ENCODE measurements at places on chromosomes 2 and 18.

DNA sequence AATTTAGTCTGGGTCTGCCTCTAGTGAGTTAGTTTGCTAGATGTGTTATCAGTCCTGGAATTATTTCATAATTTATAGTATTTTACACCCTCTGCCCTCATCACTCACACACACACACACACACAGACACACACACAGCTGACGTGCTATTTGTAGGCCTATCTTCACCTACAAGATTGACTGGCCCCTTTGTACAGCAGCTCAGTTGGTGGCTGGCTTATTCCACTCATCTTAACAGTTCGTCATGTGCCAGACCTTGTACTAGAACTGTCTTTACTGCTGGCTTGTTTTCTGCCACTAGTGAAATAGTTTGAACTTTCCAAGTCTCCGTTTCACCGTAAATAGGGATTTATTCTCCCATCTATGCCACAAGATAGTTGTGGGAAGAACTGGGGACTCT lies 21.3 kb downstream of the CENPO start:
- DNase-seq = no peak

DNA sequence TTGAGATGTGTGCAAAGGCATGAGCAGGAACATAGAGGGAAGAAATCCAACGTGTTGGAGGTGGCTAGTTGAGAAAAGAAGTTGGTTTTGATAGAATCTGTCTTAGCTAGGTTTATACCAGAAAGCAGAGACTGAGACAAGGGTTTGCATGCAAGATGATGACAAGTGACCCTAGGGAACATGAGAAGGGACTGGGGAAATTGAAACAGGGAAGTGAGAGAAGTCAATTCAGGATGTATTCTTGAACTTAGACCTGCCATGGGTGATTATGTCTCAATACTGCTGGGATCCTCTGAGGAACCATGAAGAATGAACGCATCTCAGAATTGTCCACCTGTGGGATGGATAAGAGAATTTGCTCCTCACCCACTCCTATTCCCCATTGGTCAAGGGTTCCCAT lies 20.5 kb downstream of the IL36A start:
- no peak for DNase-seq

- no peak for DNase-seq
Measured at GRCh38 chr2:39659765-39660611, 5.7 kb upstream of the TMEM178A start.

DNA sequence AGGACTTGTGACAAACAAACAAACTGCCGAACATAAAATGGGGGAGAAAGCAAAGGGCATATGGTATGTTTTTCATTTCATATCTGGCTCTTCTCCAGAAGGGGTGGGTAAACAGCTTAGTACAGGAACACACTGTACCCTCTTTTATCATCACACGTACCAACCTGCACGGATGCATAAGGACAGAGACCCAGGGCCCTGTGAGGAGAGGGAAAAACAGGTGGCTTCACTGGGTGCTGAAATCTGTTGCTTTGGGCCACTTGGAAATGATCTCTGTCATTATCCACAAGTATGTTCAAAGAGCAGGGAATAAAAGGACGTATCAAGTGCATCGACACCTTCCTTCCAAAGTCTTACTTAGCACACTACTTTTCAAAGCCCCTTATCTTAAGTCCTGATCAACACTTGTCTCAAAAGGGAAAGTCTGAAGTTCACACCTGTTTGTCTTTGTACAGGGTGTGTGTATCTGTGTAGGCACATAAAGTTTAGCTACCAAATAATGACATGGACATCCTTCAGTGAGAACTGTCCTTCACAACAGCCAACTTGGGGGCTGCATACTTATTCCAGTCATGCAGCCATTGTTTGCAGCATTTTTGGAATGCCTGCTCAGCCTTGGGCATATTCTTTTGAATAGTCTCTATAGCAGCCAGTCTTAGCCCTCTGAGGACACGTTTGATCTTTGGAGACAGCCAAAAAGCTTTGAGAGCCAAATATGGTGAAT lies 60.6 kb downstream of the IRS1 start:
- DNase-seq = no peak

DNA sequence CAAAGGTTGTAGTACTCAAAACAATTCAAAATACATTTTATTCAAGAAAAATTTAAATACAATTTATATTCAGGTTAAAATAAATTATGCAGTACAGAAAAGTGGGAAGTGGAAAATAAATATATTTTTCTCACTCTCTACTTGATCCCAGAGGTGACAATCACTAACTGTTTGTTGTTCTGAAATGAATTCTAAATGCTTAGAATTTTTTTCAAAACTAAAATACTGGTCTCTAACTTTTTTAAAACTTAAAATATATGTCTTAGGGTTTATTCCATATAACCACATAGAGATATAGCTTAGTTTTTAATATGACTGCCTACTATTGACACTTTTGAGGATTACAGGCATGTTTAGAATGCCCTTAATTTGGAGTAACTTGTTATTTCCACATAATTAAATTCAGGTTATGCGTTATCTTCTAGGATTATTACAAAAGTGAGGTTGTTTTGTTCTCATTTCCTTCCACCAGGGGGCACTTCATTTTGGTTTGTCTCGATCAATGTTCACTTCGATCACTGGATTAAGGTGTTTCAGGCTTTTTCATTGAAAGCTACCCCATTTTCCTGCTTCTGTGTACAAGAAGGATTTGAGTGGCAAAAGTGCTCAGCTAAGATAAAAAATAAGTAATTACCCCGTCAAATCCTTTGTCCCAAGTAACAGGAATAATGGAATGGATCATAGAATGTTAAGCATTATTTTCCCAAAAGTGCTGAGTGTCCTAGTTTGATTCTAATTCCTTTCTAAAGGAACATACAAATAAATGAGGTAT lies 27.1 kb upstream of the TFPI start:
- peak; percentile 60 for DNase-seq

- no peak for DNase-seq
Measured at GRCh38 chr2:120786038-120786960, 50.6 kb downstream of the GLI2 start.

- DNase-seq = no peak
Measured at GRCh38 chr2:233023761-233024410, 8.6 kb upstream of the NEU2 start.

- peak; percentile 84 for DNase-seq
Measured at GRCh38 chr18:7273301-7273921, 42.5 kb downstream of the LRRC30 start.

DNA sequence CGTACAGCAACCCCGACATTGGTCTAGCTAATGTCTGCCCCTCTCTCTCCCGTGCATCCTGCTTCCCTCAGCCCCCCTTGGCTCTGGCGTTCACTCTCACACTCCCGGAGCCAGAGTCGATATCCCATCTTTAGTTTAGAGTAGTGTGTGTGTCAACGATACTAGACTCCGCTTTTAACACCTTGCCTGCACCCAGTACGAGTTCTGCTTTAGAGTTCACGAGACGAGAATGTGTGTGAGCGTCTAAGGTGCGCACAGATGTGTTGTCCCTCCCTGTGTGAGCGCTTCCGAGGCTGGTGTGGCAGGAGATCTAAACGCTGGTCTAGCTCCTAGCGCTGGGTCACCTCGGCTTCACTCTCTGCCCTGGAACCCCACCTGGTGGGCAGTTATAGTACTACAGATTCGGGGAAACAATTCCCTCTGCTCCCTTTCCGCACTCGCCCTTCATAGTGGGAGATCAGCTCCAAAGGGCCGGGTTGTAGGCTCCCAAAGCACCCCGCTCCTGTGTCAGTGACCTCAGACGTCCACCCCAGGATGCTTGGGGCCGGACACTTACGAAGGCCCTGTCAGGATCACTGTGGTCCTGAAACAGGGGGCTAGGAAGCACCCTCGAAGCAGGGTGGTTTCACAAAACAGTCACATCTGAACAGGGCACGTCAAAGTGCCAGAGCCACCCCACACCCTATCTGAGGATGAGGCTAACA lies 2.6 kb upstream of the CYP26B1 start:
- peak; percentile 81 for DNase-seq

DNA sequence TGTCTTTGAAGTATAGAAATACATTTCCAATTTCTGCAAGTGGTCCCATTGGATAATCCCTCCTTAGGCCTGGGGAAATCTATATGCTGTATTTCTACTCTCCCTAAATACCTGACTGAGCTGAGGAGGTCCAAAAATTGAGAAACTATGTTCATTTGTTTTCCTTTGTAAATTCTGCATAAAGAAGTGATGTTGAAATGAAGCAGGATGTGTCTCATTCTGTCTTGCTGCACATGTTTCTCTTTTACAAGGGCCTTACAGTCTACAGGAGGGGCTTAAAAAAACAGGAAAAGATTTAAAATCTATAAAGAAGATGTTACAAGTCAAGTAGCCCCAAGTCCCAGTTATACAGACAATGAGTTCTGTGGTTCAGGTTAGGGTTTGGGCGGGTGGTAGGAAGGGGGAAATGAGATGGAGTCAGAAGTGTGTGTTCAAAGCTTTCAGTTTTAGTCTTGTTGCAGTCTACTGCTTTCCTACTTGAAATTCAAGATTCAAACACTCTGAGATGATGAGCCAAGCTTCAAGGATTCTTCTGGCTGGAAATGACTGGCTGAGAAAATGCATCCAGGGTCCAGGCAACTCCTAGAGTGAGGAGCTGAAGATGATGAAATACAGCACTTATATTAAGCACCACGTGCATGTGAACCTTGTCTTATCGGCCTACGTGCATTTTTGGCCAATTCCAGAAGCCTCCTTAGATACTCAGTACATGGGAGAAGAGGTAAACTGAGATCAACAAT lies 146.3 kb upstream of the CELF4 start:
- no peak for DNase-seq

DNA sequence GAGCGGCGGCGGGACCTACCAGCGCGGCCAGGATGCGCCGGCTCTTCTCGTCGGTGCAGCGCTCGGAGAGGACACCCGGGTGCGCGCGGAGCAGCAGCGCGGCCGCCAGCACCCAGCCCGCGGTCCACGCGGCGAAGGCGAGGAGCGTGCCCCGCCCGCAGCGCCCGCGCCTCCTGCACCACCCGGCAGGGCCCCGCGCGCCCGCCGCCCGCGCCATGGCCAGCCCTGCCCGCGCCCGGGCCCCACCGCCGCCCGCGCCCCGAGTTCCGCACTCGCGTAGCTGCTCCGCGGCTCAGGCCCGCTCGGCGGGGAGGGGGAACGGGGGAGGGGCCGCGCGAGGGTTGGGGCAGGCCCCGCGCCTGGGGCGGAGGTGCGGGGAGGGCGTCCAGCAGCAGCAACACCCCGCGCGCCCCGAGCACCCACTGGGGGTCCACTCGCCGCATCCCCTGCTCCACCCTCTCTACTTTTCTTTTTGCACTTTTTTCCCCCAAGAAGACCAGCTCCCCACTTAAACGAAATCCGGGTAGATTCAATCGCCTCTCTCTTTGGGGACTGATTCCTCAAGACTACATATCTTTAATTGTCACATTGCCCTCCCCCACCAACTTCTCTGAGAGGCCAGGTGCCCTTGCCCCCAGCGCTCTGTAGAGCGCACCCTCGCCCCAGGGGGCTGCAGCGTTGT lies at the start of gene DIPK1C:
DIPK1C (minus strand) TSS at position 266 of the 682 bp plus-strand sequence; CDS start at position 217, 49 bp downstream.
- DNase-seq = no peak

DNA sequence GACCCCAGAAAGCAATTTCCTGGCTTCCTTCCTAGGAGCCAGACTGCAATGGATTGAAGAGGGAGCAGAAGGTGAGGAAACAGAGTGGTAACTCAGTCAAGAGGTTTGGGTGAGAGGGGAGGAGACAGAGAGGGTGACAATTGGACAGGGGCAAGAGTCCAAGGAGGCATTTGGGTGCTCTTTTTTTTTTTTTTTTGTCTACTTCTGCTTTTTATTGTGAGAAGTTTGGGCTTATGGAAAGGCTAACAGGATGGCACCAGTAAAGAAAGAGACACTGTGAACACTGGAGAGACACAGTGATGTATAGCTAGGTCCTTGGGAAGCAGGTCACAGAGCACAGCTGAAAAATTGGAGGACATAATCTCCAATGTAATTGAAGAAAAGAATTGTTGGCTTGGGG lies 25.0 kb downstream of the CYBRD1 start:
- DNase-seq = no peak

DNA sequence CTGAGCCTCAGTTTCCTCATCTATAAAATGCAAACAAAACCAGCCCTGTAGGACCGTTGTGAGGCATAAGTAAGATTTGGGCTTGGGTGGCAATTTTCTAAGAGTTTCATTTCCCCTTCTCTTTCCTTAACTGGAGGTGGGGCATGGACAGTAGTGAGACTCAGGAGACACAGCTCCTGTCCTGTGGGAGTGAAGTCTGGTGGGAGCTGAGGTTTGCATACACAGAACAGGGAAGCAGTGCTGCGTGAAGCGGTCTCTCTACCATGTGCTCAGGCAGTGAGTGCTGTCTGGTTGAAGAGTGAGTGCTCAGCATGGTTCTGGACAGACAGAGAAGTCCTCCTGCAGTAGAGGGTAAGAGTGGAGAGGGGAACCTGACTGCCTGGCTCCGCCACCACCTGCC lies 62.3 kb upstream of the MCFD2 start:
- no peak for DNase-seq

DNA sequence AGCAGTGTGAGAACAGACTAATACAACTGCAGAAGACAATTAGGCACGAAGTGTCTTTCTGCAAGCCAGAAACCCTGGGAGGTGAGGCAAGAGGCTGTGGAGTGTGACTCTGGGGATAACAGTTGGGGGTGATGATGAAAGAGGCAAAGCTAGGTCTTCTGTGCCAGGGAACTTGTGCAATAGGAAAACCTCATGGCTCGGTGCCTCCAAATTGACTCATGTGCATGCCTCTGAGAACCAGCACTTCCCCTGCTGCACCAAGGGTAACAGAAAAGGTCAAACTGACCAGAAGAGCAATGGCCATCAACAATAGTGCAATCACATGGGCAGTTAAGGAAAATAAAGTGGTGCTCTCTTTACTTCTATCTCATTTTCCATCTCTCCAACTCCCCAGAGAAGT lies 136.4 kb downstream of the SCG2 start:
- DNase-seq = peak; percentile 98

- DNase-seq = peak; percentile 45
Measured at GRCh38 chr18:38369772-38370690, 804.4 kb upstream of the CELF4 start.

- no peak for DNase-seq
Measured at GRCh38 chr2:52794581-52794980, 973.0 kb upstream of the CHAC2 start.

GRCh38 chr2:144524118-144525009 lies 4.4 kb upstream of the ZEB2 start:
- DNase-seq = no peak

GRCh38 chr2:121088251-121089165 lies 196.5 kb downstream of the TFCP2L1 start:
- no peak for DNase-seq

DNA sequence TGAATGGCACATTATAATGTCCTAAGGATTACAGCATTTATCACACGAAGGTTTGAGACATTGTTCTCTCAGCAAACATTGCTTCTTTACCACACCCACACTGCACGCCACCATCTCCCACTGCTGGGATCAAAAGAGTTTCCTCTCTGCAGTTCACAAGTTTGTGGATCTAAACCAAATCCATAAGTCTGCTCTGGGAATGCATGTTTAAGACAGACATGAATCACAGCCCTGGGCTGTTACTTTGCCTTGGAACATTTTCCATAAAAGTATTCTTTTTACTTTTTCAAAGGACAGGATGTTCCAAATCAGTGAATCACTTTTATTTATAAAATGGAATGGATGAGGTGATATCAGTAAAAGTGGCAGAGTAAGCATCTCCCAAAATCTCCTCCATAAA lies 36.1 kb downstream of the STPG4 start:
- DNase-seq = peak; percentile 73

GRCh38 chr2:134300585-134300984 lies 46.7 kb downstream of the MGAT5 start:
- DNase-seq = no peak
